ENCODE measurements at places on chromosomes 12 and 14. TPM values are rescaled to one million over a fixed set of nuclear protein-coding genes. Genes with fewer than 3 reads are reported as not detected.

- DNase-seq: no peak
Measured at GRCh38 chr12:104628831-104629135, 172.0 kb downstream of the CHST11 start.

GRCh38 chr14:72457641-72458040 is 436.3 kb downstream of the DPF3 start:
- DNase-seq: no peak

- no peak for DNase-seq
Measured at GRCh38 chr12:7966563-7966962, 30.6 kb upstream of the SLC2A3 start.

- DNase-seq: no peak
Measured at GRCh38 chr12:68557011-68557730, 53.5 kb upstream of the RAP1B start.

Gene ANKS1B
- 0.40 TPM for total RNA-seq

Gene RNASE3
- total RNA-seq: not detected

Gene KLRF2
- total RNA-seq: not detected

Gene ACADS
- total RNA-seq: 53.5 TPM

Gene STAC3
- total RNA-seq: 0.23 TPM

Gene SERPINA5
- 88.8 TPM for total RNA-seq

All from hepatocyte (in vitro differentiated cells).